EH (cell line): ENCODE measurements at places on chromosomes 7 and 10.

DNA sequence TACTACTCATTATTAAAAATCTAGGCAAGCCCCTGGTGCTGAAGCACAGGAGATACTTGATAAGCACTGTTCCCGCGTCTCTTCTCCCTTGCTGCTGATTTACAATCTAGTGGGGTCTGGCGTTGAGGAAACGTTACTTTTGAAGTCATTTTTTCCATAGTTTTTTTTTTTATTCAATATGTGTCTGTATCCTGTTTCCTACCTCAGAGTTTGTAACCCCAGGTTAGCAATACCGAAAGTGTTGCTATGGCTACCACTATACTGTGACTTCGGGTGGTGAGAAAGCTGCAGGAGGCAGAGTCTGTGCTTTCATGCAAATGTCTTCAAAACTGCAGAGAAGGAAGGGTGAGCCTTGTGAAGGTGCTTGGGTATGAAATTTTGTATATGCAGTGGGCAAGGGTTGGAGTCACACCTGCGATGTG, 458.8 kb upstream of the GHITM start:
- DNase-seq = no peak

DNA sequence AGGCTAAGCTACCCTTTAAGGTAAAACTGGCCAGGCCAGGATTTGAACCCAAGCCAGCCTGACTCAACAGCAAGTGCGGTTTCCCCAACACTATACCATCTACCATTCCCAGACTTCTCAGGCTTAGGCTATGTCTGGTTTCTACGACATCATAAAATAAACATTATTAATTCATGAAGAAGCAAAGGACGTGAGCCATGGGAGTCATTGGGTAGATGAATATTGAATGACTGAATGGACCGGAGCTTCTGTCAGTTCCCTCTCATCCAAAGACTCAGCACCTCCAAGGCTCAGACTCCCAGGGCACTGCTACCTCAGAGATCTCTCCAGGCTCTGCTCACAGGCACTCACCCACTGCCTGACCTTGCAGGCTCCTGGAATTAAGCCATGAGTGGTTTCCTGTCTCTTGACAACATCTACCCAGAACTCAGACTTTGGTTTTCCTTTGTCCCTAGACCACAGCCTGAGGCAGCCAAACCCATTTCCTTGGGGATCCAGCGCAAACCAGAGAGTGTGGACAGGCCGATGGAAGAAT, 64.6 kb upstream of the STEAP1B start:
- DNase-seq = peak; percentile 97

DNA sequence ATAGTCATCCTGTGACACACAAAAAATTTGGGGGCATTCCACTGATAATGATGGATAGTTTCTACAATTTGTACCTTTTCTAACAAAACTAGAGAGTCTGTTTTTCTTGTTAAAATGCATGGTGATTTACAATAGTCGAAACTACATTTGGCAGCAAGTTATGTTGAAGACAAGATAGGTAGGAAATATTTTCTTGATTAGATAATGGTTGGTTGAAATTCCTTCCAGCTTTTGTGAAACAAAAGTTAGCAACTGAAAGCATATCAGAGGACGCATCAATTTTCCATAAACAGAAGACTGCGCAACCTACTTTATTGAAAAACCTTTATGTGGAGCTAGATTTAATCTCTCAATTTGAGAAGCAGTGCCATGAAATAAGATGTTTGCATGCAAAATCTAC, 155.8 kb upstream of the GLI3 start:
- no peak for DNase-seq

GRCh38 chr10:776772-777171, 87.3 kb upstream of the DIP2C start:
- DNase-seq = no peak

GRCh38 chr10:126969310-126969709, 64.1 kb downstream of the DOCK1 start:
- DNase-seq = peak; percentile 21

DNA sequence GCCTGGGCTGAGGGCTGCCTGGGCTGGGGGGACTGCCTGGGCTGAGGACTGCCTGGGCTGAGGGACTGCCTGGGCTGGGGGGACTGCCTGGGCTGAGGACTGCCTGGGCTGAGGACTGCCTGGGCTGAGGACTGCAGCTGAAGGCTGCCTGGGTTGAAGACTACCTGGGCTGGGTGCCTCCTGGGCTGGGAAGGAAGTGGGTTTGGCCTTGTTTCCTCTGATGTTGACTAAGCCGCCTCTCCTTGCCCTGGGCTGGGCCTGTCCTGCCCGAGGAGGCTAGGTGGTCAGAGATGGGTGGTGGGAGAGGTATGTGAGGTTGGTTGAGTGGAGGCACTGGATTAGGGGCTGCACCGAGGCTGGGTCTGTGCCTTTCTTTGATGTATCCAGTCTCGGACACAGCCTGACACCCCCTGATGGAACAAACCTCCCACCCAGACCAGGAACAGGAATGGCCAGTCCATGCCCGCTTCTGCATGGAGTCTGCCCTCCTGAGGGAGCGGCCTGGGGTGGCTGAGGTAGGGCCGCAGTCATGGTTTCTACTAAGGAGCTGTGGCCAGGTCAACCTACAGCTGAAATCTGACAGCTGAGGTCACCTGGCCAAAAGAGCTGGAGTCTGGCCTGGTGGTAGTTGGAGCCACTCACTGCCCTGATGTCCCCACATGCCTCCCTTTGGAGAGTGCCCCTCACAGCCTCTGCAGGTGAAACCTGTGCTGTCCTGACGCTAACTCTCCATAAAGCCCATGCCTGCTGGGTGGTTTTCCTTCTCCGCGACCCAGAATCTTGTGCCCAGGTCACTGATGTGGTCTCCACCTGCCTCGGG, 22.3 kb downstream of the SCART1 start:
- no peak for DNase-seq

- no peak for DNase-seq
Measured at GRCh38 chr10:116105264-116105663, 167.7 kb downstream of the GFRA1 start.

GRCh38 chr10:24174014-24174413, 34.9 kb upstream of the KIAA1217 start:
- no peak for DNase-seq

DNA sequence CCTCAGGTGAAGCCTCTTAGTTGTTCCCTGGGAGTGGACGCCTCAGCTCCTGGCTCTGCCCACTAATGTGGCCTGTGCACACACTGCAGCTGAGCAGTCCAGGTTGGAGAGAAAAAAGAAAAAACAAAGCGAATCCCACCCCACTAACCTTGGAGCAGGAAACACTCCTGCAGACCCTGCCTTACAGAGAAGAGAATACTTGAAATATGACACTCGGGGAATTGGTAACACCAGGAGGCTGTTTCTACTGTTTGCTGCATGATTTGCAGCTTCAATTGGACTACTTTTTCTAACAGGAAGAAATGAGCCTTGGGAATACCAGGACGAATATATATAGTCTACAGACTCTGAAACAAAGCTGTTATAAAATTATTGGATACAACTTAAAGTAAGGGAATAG, 22.2 kb downstream of the CDHR3 start:
- DNase-seq = no peak

DNA sequence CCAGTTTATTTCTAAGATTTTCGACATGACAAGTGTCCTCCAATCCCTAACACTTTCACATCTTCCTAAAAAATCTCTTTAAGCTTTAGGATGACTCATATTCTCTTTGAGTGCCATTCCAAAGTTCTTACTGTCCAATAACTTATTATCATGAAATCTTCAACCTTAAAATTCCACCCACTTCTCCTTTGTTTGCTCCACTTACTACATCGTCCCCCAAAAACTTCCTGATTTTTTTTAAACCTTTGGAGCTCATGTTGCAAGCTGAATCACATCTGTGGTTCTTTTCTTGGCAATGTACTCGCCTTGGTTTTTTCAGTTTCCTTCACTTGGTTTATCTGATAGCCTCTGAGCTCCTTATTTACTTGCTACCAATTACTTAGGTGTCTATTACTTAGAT, 39.2 kb upstream of the JCAD start:
- DNase-seq = peak; percentile 96

DNA sequence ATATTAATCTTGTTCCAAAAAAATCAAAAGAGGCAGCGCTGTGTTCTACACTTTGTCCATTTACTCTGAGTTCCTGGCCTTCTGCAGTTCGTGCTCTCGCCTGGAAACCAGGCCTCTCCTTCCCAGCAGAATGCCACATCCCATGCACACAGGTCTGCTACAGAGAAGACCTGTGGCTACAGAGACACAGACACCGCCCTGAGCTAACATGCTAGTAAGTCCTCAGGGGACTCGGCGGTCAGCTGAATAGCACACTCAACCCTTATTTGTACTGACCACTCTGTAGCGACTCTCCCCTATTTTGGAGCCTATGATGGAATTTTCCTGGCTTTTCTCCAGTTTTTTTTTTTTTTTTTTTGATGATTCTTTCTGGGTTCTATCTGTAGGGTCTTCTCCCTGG, 12.8 kb downstream of the CREB3L2 start:
- DNase-seq = peak; percentile 39

- no peak for DNase-seq
Measured at GRCh38 chr7:72793791-72794190, 34.2 kb downstream of the TYW1B start.

GRCh38 chr10:106078895-106079576, 1085.5 kb downstream of the SORCS1 start:
- peak; percentile 50 for DNase-seq

- DNase-seq = no peak
Measured at GRCh38 chr7:133040178-133040577, 41.7 kb downstream of the CHCHD3 start.
